ENCODE measurements at places on chromosomes 11 and 22. TPM values are rescaled to one million over a fixed set of nuclear protein-coding genes. Genes with fewer than 3 reads are reported as not detected.

PLA2G3 gene
- 1.0 TPM for total RNA-seq

CD3D gene
- total RNA-seq: not detected

BARX2 gene
- not detected for total RNA-seq

MS4A14 gene
- total RNA-seq: not detected

DNA sequence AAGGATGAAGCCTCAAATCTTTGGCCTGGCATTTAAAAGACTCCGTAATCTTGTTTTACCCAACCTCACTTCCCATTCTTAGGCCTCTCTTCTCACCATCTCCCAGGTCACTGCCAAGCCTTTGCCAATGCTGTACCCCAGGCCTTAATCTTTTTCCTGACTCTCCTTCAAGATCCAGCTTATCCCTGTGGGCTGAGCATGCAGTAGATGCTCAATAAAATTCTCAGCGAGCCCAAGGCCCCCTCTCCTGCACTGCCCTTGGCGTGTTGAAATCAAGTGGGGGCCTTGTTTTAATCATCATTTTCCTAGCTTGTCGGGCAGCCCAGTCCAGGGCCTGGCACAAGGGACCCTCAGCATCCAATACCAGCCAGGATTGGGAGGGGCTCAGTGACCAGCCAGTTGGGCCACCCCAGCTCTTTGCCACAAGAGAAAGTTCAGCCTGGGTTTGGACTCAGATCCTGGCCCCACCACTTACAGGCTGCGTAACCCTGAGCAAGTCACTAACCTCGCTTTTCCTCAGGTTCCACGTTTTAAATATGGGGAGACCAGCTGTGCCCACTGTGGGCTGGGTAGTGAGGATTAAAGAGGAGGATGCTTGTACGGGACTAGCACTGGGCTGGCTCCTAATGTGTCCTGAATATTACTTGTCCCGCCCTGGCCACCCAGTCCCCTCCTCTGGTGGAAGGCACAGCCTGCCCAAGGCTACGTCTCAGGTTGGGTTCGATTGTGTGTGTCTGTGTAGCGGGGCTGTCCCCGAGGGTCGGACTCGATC is 943 bp upstream of the YWHAH start:
- H3K27ac ChIP-seq: peak overlapping the region; percentile 52
- H3K27me3 ChIP-seq: no peaks in the 10 kb centered on the region
- peaks cover 24% of the 10 kb centered on the region for H3K4me1 ChIP-seq

GRCh38 chr11:76275446-76275845 is 69.1 kb upstream of the WNT11 start:
- H3K4me3 ChIP-seq: no peak overlapping the region
- H3K4me1 ChIP-seq: no peaks in the 10 kb centered on the region
- no peaks in the 10 kb centered on the region for H3K27me3 ChIP-seq
- no peak overlapping the region for H3K27ac ChIP-seq
- no peak for DNase-seq

- DNase-seq: no peak
- H3K4me1 ChIP-seq: no peaks in the 10 kb centered on the region
- no peak overlapping the region for H3K27ac ChIP-seq
- H3K4me3 ChIP-seq: no peak overlapping the region
- no peaks in the 10 kb centered on the region for H3K36me3 ChIP-seq
Observed at GRCh38 chr11:58957922-58958321, 18.6 kb downstream of the GLYATL1 start.

DNA sequence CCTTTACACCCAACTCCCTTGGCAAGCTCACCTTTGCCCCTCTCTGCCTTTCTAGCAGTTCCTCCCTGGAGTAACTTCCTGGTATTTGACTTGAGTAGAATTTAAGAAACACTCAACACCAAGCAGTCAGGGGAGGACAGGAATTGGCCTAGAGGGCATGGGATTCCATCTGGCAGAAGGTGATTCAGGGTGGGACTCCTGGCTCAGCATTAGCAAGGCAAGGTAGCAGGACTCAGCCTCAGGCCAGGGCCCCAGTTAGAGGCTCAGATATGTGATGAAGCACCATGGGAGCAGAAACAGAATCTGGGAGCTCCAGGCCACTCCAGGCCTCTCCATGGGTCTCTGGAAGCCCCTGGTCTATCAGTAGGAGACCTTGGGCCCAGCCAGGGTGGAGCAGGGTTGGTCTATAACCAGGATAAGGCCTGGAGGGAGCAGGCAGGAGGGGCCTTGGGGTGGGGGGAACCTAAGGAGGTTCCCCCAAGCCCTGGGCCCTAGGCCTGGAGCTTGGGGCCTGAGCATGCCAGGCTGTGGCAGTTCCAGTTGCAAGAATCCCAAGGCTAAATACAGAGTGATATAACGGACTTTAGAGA is 148.2 kb downstream of the PARVA start:
- no peak overlapping the region for H3K4me3 ChIP-seq
- H3K4me1 ChIP-seq: no peaks in the 10 kb centered on the region
- H3K27ac ChIP-seq: no peak overlapping the region

DNA sequence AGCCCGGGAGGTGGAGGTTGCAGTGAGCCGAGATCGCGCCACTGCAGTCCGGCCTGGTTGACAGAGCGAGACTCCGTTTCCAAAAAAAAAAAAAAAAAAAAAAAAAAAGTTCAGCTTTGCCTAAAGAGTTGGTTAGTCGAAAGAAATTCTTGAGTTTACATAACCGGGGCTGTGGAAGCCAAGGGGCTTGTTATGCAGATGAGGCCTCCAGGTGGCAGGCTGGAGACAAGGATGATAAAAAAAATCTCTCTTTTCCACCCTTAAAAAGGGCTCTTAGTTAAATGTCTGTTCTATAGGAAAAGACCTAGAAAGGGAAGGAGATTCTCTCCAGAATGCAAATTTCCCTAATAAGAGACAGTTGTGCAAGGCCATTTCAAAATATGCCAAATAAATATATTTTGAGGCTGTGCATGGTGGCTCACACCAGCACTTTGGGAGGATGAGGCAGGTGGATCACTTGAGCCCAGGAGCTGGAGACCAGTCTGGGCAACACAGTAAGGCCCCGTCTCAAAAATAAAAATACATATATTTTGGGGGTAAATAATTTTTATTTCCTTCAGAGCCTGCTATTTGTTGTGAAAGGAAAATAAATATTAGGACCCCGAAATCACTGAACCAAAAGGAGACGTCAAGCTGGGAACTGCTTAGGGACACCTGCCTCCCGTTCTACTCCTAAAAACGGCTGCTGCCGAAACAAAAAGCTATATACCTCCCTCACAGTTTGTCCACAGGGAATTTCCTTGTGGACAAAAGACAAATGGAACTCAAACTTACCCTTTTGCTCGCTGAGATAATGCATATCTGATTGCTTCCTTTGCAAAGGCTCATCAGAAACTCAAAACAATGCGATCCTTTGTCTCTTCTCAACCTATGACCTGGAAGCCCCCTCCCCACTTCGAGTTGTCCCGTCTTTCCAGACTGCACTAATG is 2.4 kb upstream of the IFITM2 start:
- H3K27me3 ChIP-seq: peaks cover 2% of the 10 kb centered on the region
- H3K27ac ChIP-seq: no peak overlapping the region
- H3K36me3 ChIP-seq: no peaks in the 10 kb centered on the region

DNA sequence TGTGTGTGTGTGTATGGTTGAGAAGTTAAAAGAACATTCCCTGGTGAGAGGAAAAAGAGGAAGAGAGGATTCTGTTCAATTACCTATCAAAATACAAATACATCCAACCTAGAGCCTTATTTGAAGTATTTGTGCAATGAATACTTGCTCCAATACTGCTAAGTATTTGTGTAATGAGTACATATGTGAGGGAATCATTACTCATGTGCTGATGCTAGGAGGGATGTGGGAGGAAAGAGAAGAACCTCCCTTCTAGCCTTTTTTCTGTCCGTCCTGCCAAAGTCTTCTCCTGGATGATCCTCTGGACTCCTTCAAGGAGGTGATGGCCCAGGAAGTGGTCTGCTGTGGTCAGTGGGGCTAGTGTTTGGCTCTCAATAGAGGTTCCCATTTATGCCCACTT is 36.0 kb upstream of the ACCSL start:
- no peak overlapping the region for H3K4me3 ChIP-seq
- H3K27ac ChIP-seq: no peak overlapping the region
- H3K4me1 ChIP-seq: no peaks in the 10 kb centered on the region
- peaks cover 6% of the 10 kb centered on the region for H3K27me3 ChIP-seq

DNA sequence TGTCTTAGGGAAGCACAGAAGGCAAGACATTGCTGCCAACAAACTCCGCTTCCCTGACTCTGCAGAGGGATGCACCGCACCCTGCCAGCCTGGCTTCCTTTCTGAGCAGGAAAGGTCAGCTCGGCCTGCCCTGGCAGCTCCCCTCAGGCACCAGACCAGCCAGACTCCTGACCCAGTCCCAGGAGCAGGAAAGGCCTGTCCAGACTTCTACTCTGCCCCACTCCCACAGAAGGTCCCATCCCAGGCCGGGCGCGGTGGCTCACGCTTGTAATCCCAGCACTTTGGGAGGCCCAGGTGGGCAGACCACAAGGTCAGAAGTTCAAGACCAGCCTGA is 17.7 kb downstream of the ARRB1 start:
- no peaks in the 10 kb centered on the region for H3K27me3 ChIP-seq
- no peaks in the 10 kb centered on the region for H3K36me3 ChIP-seq
- peaks cover 43% of the 10 kb centered on the region for H3K4me1 ChIP-seq

- no peak for DNase-seq
- H3K27me3 ChIP-seq: no peaks in the 10 kb centered on the region
Observed at GRCh38 chr11:66834539-66834845, 8.7 kb upstream of the RCE1 start.

- H3K4me3 ChIP-seq: peak overlapping the region; percentile 97
- H3K36me3 ChIP-seq: peaks cover 13% of the 10 kb centered on the region
- peak; percentile 54 for DNase-seq
Observed at GRCh38 chr22:37848587-37849088, 581 bp upstream of the EIF3L start.

- H3K4me3 ChIP-seq: no peak overlapping the region
- DNase-seq: no peak
- no peak overlapping the region for H3K27ac ChIP-seq
- no peaks in the 10 kb centered on the region for H3K4me1 ChIP-seq
- H3K36me3 ChIP-seq: no peaks in the 10 kb centered on the region
Observed at GRCh38 chr11:80822308-80822707, 1381.5 kb upstream of the TENM4 start.

- no peaks in the 10 kb centered on the region for H3K27me3 ChIP-seq
- H3K36me3 ChIP-seq: no peaks in the 10 kb centered on the region
- H3K4me3 ChIP-seq: peak within 1 kb of the TSS; percentile 29
- peaks cover 12% of the 10 kb centered on the region for H3K4me1 ChIP-seq
- DNase-seq: peak; percentile 78
- no peak within 1 kb of the TSS for H3K27ac ChIP-seq
Observed at GRCh38 chr11:74311352-74311926, at the start of gene P4HA3. P4HA3 (minus strand) TSS chr11:74311640; CDS start chr11:74311611, 29 bp downstream.

GRCh38 chr11:96815236-96815635 is 425.4 kb downstream of the JRKL start:
- H3K36me3 ChIP-seq: no peaks in the 10 kb centered on the region
- H3K4me1 ChIP-seq: no peaks in the 10 kb centered on the region
- no peaks in the 10 kb centered on the region for H3K27me3 ChIP-seq
- no peak for DNase-seq

GRCh38 chr11:111530091-111530490 is 10.4 kb upstream of the LAYN start:
- H3K36me3 ChIP-seq: no peaks in the 10 kb centered on the region
- H3K4me3 ChIP-seq: no peak overlapping the region
- no peak for DNase-seq
- no peaks in the 10 kb centered on the region for H3K4me1 ChIP-seq

DNA sequence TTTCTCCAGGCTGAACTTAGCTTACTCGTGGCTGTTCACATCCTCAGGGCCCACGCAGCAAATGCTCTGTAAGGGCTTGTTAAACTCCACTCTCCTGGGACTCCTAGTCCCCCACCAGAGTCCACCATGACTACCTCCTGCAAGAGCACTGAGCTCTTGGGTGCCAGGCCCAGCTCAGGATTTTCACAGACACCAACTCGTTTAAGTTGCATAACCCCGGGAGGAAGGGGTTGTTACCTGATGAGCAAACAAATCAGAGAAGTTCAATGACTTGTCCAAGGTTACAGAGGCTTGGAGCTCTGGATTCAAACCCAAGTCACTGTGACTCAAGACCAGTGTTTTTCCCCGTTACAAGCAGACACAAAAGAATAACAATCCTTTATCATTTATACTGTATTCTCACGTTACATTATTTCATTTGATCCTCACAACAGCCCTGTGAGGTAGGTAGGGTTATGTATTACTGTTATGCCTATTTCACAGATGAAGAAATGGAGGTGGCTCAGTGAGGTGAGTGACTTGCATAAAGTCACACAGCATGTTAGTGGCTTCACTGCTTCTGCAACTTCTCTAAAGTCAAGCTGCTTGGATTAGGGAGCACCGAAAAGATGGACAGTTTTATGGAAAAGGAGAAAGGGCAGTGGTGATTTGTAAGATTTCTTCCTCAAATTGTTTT is 17.4 kb downstream of the KCTD21 start:
- peaks cover 12% of the 10 kb centered on the region for H3K4me1 ChIP-seq
- no peaks in the 10 kb centered on the region for H3K27me3 ChIP-seq
- DNase-seq: no peak
- no peak overlapping the region for H3K27ac ChIP-seq

- DNase-seq: peak; percentile 77
- peak overlapping the region; percentile 73 for H3K27ac ChIP-seq
- no peaks in the 10 kb centered on the region for H3K27me3 ChIP-seq
- no peaks in the 10 kb centered on the region for H3K36me3 ChIP-seq
- peak overlapping the region; percentile 57 for H3K4me3 ChIP-seq
- H3K4me1 ChIP-seq: peaks cover 45% of the 10 kb centered on the region
Observed at GRCh38 chr22:35839841-35840301, 122.2 kb downstream of the APOL5 start.

DNA sequence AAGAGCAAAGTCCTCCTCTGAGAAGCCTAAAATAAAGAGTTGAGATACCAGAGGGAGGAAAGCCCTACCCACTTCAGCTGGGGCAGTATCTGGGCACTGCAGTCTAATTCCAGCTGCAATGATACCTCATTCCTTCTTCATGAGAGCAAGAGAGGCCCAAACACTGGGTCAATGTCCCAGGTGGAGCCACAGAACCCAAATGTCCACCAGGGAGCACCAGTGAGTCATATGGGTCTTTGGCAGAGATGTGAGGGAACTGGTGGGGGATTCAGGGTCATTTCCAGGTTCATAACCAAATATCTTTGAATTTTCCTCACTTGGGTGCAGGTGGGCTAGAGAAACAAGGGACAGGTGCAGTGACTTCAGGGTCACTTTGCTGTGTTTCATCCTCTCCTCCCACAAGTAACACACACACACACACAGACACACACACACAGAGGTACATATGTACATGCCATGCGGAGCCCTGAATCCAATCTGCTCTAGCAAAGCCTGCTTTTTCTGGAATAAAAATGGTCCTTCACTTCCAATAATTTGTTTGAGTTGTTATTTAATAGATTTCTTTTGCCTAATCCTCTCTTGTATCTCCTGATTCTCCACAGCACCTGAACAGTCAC is 585.4 kb downstream of the SOX6 start:
- H3K36me3 ChIP-seq: no peaks in the 10 kb centered on the region
- peak; percentile 16 for DNase-seq
- H3K4me1 ChIP-seq: no peaks in the 10 kb centered on the region
- H3K4me3 ChIP-seq: no peak overlapping the region
- no peaks in the 10 kb centered on the region for H3K27me3 ChIP-seq
